Hypothalamus (tissue), 51 donors: ENCODE measurements at places on chromosomes 7 and 10.

DNA sequence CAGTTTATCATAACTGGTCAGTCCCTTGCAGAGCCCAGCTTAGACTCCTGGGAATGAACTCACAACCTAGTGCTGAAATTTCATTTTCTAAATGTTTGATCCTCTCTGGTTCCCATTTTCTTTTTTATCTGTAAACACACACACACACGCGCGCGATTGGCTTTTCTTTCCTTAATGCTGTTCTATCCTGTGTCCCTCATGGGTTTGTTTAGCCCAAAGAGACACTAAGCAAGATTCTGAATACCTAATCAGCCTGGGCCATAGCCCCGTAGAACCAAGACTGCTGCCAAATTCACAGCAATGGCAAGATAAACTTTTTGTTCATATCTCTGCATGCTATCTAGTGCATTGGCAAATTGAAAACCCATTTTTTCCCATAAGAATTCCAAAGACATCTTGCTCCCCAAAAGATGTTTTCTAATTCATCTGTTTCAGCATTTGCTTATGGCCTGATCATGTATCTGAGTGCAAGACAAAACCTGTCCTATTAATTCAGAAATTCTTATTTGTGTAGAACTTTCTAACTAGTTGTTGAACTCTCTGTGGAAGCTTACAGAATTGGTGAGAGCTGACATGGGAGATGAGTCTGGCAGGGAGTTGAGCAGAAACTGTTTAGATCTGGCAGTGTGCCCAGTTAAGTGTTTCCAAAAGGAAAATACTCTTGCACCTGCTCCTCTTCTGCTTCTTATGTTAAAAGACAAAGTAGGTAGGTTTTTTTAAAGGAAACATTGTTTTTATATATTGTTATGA lies 1.8 kb upstream of the IFIT1 start:
- DNase-seq = no peak

DNA sequence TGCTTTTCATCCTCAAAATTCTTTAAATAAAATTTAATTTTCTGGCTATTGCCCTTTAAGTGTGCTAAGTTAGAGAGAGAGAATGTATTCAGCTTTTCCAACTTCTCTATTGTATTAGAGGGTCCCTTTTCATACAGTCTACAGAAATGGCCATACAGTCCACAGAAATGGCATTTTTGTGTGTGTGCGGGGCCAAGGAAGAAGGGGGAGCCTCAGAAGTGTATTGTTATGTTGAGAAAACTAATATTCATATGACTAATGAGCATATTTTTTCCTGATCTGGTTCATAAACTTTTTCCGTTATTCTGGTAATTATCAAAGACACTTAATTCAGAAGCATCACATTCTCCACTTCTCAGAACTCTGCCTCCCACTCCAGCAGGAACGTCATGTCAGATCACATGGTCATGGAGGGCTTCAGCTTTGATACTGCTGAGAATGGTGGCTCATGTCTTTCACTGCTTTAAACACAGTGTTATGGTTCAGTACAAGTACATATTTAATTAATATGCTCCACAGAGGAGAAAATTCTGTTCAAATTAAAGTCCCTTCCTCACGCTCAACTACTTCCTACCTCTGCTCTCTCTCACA lies 37.1 kb downstream of the ELMO1 start:
- no peak for DNase-seq

DNA sequence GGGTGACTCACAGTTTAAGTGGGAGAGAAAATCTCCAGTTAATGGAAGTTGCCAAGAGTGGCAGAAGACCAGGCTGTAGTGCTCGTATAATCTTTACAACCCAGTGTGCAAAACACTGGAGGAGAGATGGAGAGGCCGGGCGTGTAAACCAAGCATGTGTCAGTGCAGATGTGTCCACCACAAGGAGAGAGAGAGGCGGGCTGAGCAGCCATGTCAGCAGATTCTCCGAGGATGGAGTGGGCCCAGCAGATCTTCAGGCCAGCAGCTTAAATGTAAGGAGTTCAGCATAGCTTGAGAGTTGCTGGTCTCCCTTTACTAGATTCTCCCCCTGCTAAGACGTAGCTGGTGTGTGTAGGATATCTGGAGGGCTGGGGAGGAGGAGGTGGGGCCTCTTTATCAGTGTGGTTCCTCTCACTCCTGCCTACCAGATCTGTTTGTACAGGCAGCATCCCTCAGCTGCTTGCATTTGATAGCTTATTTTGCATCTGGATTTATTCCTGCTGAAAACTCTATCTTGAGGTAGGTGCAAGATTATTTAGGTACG lies 13.7 kb downstream of the BPGM start:
- DNase-seq = no peak

GRCh38 chr7:24017519-24017918 lies 266.5 kb upstream of the NPY start:
- DNase-seq = no peak

- DNase-seq = no peak
These were observed 10.0 kb downstream of the WNT2 start for GRCh38 chr7:117312593-117313580.

DNA sequence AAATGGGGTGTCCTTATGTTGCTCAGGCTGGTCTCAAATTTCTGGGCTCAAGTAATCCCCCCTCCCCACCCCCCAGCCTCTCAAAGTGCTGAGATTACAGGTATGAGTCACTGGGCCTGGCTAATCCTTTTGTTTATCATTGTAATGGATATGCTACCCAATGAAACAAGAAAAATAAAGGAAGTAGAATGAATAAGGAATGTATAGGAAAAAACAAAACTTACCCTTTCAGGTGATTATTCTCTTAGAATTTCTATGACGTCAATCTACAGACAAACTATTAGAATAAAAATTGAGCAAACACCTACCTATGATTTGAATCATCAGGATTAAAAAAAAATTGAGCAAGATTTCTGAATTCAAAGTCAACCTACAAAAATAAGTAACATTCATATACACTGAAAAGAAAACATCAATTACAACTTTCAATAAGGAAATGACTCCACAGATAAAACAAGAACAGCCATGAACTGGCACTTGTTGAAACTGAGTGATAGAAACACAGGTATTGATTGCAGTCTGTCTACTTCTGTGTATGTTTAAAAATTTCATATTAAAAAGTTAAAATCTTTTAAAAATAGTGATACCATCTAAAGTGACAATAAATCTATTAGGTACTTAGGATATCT lies 12.2 kb downstream of the ADAM12 start:
- DNase-seq = no peak

DNA sequence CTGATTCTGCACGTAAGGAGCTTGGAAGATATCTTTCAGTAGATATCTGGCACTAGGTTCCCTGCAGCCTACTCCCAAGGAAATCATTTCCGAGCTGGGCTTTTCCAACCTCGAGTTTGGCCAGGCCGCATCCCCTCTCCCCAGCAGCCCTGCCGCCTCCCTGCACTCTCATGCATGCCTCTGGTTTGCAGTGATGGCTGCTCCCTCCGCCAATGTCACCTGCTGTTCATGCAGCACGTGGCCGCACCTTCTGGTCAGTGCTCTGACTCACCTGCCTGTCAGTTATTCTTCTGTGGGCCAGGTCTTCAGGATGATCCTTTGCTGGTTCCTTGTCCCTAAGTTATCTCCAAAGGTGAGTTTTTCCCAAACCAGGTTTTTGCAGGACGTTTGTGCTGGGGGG lies 50.6 kb upstream of the RASGEF1A start:
- no peak for DNase-seq

GRCh38 chr7:50304129-50304910 lies at the start of gene IKZF1:
Gene IKZF1 (plus strand): TSS chr7:50304716. CDS start chr7:50319062, 14,346 bp downstream.
- peak; percentile 28 for DNase-seq

GRCh38 chr7:106344861-106345260 lies 60.1 kb upstream of the NAMPT start:
- no peak for DNase-seq

DNA sequence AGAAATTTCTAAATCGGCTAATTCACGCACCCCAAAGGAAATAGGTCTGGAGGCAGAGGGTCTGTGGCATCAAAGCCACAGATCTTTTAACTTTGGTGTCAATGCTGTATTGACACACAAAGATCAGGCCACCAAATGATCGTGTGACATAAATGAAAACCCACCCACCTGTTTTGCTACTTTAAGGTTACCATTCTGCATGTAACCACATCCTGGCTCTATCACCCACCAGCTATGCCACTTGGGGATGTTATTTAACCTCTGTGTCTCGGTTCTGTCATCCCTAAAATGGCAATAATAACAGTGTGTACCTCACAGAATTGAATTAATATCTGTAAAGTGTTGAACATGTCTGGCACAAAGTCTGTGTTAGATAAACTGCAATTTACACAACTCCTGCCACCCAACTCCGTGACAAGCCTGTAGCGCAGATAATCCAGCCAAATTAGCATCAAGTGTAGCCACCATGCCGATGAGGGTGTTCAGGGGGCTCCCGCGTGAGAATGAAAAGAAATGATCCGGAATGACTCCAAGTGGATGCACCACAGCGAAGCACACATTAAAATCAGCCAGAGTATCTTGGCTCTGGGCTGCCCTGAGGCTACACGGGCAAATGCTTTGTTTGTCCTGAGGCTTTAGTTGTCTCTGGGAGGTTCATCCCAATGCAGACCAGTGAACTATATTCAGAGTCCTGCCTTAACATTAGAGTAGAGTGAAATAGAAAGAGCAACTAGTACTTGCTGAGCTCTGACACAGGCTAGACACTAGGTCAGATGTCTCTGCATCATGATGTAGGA lies 158.4 kb upstream of the NEBL start:
- DNase-seq = no peak

GRCh38 chr10:75291805-75292204 lies 56.0 kb upstream of the COMTD1 start:
- no peak for DNase-seq

GRCh38 chr10:72472306-72472705 lies 117.6 kb upstream of the DNAJB12 start:
- no peak for DNase-seq

DNA sequence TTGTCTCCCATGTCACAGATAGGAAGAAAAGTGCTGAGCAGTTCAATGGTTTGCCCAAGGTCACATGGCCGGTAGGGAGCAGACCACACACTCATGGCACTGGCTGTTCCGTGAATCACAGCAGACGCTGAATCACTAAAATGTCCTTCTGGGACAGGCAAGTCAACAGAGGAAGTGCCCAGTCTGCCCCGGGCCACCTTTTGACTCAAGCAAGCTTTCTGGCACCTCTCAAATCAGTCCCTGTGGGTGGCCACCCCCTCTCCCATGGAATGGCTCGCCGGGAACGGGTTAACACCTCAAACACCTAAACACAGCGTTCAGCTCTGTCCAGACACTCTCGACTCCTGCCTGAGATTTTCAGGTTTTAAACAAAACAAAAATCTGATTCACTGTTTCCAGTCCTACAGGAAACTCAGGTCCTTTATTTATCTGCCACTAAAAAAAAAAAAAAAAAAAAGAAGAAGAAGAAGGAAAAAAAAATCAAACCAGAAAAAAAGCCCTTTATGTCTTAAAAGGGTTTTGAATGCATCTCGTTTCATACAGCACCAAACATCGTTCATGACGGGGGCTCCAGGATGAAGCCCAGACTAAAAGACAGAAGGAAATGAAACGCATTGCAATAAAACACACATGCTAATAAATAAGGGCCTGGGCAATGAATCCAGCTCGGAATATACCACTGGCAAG lies 15.5 kb downstream of the CARD11 start:
- no peak for DNase-seq

GRCh38 chr7:78172267-78172757 lies 373.7 kb downstream of the PHTF2 start:
- DNase-seq = no peak

GRCh38 chr7:13874783-13875182 lies 114.7 kb downstream of the ETV1 start:
- no peak for DNase-seq

DNA sequence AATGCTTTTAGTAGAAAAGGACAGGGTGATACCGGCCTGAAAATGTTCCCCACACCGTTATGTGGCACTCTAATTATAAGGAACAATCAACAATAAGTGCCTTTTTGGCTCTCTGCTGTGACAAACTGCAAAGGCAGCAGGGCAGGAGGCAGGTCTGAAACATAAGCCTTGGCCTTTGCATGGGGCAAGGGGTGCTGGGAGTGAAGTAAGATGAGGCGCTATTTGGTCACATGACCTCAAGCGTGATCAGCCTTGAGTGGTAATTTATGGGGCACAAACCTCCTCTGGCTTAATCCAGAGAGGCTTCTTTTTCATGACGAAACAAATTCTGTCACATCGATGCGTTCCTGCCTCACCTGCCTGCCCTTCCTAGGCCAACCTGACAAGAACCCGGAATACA lies 202.7 kb downstream of the TAX1BP1 start:
- no peak for DNase-seq
